ENCODE measurements at places on chromosomes 16 and 17.

DNA sequence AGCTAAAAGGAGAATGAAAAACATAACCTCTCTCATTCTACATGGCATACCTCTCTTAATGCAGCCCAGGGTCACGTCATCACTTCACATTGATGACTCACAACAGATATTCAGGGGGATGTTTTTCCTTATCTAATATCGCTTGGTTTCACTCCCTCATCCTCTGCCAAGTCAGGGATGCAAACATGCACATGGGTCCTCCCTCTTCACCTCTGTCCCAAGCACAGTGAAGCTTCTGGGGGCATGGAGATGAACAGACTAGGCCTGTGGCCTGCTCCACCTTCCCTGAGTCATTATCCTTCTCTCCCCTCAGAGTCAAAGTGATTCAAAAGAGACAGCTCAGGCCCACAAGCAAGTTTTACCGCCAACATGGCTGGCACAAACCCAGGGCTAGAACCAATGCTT, 2.3 kb upstream of the MT2A start:
- DNase-seq, result no peak

DNA sequence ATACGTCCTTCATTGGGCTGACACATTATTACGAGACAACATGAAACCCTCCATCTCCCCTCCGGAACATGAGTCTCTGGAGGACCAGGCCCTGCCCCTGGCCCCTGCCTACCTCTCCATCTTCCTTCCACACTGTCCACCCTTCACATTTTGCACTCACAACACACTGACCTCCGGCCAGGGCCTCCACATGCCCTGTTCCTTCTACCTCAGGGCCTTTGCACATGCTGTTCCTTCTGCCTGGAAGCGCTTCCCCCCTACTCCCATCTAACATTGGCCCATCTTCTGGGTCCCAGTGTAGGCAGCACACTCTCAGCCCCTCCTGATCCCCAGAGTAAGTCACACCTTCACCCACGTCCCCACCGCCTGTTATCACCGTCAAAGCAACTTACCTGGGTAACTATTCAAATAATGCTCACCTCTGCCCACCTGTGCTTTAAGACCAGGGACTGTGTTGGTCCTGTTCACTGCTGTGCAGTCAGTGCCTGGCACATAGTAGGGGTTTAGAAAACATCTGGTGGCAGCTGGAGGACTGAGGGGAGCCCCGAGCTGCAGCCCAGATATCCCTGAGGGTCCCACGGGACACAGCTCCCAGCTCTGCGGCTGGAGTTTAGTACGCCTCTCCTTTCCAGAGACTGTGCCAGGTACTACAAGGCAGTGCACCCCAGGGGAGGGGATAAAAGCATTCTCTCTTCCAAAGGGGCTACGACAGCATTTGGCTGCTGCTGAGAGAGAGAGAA, 27.2 kb downstream of the RPH3AL start:
- DNase-seq, result no peak

- no peak for DNase-seq
Measured at GRCh38 chr16:86217891-86218270, 292.4 kb upstream of the FOXF1 start.

DNA sequence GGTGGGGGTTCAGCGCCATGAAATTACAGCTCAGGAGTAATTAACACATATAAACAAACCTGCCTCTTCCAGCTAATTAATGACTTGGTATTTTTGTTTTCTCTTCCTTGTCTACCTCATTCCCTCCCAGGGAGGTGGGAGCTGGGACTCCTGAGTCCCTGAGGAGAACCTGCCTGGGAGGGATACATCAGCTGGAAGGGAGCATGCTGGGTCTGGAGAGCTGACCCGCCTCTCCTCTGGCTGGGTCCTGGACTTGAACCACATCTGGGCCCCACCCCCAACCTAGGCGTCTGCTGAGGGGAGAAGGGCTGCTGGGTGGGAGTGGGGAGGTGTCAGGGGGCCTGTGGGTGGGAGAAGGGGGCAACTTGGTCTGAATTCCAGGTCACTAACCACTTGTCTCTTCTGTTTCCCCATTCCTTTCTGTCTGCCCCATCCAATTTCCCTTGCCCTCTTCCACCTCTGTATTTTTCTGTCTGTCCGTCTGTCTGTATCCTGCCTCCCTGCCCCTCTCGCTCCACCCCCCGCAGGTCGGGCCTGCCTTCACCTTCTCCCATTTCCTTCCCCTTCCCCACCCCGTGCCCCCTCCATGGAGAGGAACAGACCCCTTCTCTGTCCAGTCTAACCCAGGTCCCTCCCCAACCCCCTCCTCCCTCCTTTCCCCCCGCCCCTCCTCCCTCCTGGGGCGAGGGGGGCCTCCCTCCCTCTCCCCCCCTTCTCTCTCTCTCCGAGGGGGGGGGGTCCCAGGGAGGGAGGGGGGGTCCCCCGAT, at the start of gene NLGN2:
Gene NLGN2, plus strand, starts transcription at position 361 of the 767 bp plus-strand sequence. CDS start 411 bp downstream, outside the sequence.
- no peak for DNase-seq

- DNase-seq, result no peak
Measured at GRCh38 chr16:55568207-55568606, 1.7 kb downstream of the CAPNS2 start.

DNA sequence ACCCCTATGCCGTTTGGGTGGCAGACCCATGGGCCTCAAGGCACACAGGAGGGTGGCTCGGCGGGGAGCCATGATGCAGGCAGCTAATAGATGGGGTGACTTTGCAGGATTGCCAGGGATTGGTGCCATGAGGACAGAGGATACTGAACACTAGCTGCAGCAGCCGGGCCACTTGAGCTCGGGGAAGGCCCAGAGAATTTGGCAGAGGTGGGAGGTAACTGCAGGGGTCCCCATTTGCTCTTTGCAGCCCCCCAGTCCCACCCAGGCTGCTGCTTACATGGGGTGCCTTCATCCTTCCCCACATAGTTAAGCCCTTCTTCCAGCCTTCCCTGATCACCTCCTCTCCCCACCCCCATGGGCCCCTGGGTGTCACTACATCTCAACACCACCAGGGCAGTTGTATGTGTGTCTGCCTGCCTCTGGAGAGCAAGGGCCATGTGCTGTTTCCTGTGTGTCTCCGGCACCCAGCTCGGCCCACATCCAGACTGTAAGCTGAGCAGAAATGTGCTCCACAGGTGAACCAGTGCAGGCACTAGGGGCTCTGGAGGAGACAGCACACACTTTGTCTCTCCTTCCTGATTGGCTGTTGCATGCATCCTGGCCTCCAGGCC, 52.0 kb downstream of the SREBF1 start:
- no peak for DNase-seq

- no peak for DNase-seq
Measured at GRCh38 chr16:17171250-17172143, 299.3 kb downstream of the XYLT1 start.

DNA sequence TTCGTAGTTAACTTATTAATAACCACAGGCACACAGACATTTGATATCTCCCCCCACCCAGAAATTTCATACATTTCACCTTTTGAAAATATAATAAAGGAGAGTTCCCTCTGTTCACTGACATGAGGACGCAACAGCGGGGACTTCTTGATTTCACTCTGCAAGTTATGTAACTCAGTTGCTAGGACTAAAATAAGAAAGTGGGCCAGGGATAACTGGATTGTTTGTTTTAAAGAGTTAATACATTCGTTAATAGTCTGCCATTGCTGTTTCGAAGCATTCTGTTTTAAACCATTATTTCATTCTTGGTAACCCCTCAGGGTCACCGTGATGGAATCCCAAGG, 1.2 kb downstream of the RHOT1 start:
- DNase-seq, result no peak

DNA sequence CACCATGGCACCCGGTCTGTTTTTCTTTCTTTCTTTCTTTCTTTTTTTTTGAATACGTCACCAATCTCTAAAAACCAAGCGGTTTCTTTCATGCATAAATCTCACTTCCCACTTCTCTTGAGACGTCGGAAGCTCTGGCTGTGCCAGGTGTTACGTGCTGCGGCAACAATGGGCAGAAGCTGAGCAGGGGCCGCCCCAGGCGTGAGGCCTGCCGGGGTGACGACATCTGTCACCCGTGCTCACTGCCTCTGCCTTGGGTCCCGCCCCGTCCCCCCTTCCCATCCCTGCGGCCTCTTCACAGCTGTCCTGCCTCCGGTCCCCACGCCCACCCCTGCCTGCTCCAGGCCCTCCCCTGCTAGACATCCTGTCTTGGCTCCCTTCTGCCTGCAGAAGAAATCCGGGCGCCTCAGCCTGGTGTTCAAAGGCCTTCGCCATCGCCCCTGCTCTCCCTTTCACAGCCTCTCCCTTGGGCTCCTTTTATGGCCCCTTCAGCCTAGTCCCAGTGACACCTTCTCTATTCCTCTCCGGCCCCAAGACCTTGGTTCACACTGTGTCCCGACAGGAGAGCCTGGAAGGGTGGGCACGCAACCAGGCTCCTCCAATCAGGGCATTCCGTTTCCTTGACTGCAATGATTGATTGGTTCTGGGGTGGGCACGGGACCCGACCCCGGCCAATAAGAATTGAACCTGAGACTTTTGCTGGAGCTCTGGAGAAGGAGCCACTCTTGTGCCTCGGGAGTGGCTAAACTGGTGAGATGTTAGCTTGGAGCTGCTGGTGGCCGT, 4.8 kb downstream of the P2RX1 start:
- peak; percentile 38 for DNase-seq

GRCh38 chr16:84845496-84846002, 25.8 kb downstream of the CRISPLD2 start:
- no peak for DNase-seq

- no peak for DNase-seq
Measured at GRCh38 chr16:89317101-89317671, 99.7 kb downstream of the ZNF778 start.

DNA sequence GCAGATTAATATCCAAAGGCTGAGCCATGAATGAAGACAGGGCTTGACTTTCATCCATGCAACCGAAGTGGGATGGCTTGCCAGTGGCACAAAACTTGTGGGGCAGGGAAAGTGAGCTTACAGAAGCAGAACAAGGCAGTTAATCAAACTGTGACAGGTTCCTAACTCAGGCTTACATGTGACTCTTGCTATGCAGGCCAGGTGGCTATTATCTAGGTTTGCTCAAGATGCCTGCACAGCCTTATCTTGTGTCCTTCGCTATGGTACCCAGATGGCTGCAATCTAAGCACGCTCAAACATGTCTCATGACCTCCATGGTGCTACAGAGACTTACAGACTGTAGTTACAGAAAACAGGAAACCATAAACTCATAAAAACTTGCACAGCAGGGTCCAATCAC, 8.6 kb upstream of the DNAH9 start:
- no peak for DNase-seq

- DNase-seq, result no peak
Measured at GRCh38 chr16:17213974-17214373, 256.8 kb downstream of the XYLT1 start.

GRCh38 chr16:59212492-59213024, 478.4 kb upstream of the GOT2 start:
- DNase-seq, result no peak

- no peak for DNase-seq
Measured at GRCh38 chr17:6688944-6689343, 24.2 kb downstream of the SLC13A5 start.

DNA sequence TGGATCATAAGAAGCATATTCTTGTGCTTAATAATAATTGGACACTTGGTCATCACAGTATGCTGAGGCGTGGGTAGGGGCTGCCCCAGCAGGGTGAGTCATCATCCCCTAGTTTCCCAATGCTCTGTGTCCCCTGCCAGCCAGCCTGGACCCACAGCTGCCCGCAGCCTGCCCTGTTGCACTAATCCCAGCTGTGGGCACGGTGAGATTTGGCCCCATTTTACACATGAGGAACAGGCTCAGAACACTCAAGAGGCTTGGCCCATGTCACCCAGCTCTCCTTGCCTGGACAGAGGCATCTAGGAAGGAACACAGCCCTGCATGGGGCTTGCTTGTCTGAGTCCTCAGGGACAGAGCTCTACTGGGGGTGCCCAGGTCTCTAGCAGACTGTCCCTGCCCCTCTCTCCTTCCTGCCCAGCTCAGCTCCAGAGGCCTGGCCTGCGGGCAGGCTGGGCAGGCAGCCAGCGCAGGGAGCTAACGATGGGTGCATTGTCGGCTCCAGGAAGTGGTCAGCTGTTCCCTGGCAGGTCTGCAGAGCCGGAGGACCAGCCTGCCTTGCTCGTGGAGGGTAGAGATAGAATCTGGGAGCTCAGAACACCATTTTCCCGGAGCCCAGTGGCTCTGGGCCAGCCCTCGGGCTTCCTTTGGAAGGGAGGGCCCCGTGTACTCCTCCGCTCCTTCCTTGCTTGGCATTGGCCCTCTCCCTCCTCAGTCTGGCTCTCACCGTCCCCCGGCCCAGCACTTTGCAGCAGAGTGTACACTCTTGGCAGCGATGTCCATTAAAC, 189.4 kb downstream of the RAB11FIP4 start:
- no peak for DNase-seq

- peak; percentile 7 for DNase-seq
Measured at GRCh38 chr16:24151482-24151939, 104.6 kb upstream of the CACNG3 start.

DNA sequence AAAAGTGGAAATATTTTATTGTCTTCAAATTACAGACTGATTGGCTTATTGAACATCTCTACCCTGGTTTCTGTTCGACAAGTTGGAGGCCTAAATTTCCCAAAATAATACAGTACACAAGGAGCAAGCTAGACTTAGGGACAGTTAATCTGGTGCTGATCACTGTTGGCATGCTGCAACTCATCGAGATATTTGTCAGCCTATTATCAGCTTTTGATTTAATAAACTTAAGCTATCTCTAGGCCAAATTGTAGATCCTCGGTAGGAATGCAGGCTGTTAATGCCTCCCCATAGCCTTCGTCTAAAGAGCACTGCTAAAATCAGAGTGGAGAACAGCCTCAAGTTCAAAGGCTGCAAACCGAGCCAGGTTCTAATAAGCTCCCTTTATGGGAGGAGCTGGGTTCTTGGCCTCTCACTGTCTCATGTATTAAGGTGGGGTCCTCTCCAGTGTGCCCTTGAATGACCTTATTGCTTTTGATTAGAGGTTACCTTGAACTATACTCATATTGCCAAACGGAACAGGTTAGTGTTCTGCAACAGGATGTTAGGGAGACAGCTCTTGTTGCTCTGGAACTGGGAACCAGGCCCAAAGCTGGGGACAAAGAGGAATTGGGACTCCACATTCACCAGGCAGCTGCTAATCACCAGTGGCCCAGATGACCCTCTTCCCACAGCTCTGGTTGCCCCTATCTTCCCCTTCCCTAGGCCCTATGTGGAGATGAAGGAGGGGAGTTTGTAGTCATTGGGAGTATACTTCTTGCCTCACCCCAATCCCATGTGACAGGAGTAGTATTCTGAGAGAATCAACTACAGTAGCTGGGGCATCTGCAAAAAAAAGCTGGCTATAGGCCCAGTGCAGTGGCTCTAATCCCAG, 69.5 kb upstream of the NOL11 start:
- DNase-seq, result no peak

DNA sequence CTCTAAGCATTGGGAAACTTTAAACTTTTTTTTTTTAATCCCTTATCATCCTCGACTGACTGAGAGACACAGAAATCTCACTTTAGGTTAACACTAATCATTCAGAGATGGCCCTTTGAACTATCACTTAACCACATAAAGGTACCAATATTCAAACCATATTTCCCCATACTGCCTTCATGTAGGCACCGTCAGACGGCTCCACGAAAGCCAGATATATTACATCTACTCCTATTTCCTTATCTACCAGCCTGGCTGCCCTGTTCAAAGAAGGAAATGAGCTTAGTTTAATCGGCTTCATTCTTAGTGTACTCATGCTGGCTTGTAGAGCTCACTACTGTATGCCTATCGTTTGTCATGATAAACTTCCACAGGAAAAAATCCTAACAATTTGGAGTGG, 270.9 kb downstream of the CEP112 start:
- no peak for DNase-seq

Data from activated CD4-positive, alpha-beta T cell treated with anti-CD3 and anti-CD28 coated beads for 1 hour (primary cell).